ENCODE measurements at places on chromosomes 2 and 18.

- no peak for DNase-seq
Observed at GRCh38 chr18:59345556-59345955, 13.5 kb downstream of the LMAN1 start.

DNA sequence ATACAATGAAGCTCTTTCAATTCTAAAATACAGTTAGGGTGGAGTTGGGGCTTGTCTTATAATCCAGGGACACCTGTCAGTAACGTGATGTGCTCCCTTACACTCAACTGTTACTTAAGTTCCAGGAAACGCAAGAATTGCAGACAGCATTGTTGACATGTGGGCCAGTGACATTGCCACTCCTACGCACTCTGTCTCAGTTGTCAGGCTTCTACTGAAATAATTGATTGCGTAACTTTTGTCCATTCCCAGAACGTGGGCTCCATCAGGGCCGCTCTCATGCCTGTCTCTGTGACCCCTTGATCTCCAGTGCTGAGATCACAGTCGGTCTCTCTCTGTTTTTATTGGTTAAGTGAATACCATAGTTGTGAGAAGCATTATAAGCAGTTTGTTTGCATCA is 487.8 kb downstream of the GALR1 start:
- no peak for DNase-seq

DNA sequence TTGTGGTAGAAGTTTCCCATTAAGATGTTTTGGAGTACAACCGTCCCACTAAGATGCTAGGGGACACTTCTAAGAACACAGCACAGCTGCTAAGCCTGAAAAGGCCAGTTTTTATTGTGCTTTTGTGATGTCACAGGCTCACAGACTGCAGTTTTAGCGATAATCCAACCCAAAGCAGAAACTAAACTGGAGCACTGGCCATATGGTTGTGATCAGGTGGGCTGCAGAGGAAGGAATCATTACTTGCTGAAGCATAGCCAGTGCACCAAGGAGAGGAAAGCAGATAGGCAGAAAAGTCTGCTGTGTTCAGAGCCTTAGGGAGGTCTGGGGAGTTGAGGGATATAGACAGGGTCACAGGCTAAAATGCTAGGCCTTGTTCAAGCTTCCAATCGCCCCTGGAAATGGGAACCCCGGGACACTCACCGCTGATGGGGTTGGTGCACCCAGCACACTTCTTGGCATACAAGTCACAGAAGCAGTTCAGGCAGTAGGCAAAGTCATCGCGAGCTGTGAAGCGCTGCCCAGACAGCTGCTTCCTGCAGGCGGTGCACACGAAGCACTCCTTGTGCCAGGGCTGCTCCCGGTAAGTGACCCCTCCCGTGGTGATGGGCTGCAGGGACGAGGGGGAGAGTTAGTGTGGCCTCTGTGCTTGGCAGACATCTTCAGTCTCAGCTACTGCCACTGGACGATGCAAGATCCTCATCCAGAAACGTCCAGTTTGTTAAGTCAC is 25.7 kb downstream of the C2orf49 start:
- DNase-seq = no peak

DNA sequence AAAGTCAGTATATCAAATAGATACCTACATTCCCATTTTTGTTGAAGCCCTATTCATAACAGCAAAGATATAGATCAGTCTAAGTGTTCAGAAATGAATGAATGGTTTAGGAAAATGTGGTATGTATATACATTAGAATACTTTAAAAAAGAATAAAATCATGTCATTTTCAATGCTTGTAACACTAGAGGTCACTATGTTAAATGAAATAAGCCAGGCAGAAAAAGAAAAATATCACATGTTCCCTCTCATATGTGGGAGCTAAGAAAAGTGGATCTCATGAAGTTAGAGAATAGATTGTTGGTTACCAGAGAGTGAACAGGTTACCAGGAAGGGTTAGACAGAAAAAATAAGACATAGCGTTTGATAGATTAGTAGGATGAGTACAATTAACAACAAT is 1111.0 kb upstream of the SLC39A10 start:
- no peak for DNase-seq

DNA sequence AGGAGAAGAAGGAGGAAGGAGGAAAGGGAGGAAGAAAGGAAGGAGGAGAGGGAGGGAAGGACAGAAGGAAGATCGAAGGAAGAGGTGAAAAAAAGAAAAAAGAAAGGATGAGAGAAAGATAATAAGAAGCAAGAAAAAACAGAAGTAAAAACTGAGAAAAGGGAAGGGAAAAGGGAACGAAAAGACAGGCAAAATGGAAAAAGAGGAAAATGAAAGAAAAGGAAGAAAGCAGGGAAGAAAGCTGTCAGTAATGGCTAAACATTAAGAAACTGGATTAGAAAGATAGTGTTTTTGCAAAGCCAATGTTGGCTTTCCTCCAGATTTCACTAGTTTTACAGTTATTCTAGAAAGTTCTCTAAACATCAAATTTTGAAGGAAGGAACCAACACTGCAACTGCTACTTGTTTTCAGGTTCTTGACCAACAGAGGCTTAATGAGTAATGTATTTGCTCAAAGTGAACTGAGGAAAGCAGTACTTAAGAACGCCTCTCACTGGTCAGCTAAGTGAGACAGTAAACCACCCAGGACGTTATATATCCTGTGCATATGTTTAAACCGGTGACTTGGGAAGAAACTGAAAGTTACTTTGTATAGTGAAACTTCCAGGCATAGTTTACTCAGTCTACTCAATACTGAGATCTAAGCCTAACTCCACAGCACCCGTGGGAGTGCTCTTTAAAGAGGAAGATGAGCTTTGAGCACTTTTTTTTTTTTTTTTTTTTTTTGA is 286.2 kb upstream of the TRIB2 start:
- no peak for DNase-seq

DNA sequence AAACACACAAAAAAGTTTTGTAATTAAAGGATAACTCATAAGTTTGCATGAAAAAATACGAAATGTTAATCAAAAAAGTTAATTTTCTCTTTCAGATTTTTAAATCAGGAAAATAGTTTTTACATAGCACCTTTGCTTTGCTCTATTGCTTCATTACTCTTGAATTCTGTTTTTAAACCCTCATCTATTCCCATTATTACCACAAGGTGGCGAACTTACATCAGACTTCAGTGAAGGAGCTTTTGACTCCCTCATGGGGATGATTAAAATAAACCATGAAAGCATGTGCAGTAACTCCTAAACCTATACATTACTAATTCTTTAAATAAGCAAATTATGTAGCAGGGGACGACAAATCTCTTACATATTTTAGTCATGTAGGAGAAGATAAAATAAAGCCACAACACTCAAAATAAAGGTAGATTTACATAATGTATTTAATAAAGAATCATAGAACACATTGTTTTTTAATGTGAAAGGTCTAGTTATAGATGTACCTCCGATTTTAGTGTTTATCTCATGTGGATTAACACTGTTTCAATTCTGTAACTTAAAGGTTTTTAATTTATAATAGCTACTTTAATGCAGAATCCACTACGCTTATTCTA is 105.2 kb downstream of the NETO1 start:
- DNase-seq = peak; percentile 24

GRCh38 chr18:77208964-77209363 is 40.7 kb upstream of the GALR1 start:
- DNase-seq = no peak

DNA sequence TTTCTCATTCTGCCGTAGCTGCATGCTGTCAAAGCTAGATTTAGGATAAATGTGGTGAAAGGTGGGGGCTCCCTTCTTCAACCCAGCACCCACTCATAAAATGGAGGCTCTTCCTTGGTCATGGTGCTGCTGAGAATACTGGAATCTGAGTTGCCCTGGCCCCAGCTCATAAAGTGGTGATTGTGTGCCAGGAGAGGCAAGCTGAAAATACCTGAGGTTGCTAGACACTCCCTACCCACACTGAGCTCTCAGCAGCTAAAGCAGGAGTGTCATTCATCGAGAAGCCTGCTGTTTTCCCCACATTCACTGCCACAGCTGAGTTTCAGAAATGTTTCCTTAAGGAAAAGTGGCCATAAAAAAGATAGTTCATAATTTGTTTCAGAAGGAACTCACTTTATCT is 297.1 kb upstream of the RBMS1 start:
- no peak for DNase-seq

DNA sequence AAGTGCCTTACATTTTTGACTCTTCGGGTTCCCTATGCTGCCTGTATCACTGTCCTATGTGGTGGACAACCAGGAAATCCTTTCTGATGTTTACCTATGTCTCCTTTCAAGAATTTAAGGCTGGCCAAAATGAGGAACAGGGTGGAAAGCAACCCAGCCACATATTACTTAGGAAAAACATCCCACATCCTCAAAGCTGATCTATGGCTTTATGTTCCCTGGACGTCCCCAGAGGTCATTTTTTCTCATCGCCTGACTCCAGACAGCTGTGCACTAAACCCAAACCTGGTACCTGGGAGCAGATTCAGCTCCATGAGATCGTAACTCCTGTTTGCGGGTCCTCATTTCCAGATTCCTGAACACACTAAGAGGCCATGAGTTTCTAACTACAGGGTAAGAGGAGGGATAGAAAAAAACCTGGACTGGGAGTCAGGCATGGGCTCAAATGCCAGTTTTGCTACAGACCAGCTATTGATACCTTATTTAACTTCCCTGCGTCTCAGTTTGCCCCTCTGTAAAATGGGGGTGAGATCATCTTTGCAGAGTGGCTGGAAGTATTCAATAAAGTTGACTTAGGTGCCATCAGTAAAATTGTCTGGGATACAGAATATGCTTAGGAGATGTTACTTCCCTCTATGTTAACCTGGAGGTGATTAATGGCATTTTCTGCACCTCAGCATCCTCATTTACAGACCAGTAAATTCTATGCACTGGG is 70.8 kb downstream of the TNS1 start:
- DNase-seq = no peak

DNA sequence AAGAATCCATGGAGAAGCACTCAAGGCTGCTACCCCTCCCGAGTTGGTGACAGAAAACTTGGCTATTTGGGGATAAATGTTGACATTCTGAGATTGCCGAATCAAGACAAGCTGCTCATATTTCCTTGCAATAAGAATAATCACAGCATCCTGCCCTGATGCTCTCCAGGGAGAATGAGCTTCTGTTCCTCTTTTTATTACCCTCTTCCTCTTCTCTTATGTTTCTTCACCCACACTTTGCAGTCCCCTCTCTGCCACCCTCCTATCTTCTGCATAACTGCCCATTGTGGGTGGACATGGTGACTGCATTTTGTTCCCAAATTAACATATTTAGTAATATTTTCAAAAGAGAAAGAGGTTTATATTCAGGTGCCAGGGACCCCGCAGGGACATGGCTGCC is 11.9 kb upstream of the MSGN1 start:
- no peak for DNase-seq

DNA sequence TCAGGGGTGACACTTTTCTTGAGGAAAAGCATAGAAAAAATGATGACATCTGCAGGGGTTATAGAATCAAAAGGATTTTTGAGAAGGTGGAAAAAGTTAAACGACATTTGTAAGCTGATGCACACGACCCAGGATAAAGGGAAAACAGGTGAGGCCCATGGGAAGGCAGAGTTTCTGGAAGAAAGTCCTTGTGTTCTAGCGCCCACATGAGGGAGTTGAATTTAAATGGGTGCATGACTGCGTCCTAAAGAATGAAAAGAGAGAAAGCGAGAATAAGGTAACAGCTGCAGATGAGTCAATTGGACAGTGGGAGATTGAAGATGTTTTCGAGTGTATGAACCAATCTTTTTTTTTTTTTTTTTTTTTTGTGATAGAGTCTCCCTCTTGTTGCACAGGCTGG is 158.1 kb downstream of the GALR1 start:
- no peak for DNase-seq

GRCh38 chr18:63126134-63127069 is 193.2 kb downstream of the BCL2 start:
- no peak for DNase-seq

- no peak for DNase-seq
Observed at GRCh38 chr2:210309548-210310233, 5.3 kb downstream of the MYL1 start.

DNA sequence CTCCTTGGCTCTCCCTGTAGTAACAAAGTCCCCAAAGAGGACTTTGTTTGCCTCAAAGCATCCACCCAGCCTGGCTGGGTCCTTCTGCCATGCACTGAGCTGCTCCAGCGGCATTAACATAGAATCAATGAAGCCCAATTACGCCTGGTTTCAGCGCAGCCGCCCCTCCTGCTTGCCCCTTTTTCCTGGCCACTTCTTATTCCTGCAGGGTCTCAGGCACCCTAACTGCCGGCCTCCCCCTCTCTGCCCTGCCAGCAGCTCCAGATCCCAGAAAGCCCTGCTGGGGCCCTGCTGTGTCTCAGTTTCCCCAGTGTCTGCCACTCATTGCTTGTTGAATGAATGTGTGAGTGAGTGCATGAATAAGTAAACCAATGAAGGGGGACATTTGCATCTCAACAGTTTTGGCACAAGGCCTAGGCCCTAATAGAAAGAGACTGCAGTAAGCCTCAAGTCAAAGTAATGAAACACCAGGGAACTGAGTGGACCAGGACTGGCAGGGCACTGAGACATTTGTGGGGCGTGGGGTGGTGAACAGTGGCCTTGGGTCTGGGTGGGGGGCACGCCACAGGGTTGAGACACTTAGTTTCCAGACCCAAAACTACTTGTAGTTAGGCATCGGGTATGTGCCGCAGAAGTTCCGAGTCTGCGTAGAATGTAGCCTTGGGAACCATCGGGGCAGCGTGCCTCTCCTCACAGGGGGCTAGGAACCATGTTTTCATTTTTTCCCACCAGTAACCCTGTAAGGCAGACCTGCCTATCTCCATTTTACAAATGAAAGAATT is 60.6 kb downstream of the SMAD7 start:
- no peak for DNase-seq

DNA sequence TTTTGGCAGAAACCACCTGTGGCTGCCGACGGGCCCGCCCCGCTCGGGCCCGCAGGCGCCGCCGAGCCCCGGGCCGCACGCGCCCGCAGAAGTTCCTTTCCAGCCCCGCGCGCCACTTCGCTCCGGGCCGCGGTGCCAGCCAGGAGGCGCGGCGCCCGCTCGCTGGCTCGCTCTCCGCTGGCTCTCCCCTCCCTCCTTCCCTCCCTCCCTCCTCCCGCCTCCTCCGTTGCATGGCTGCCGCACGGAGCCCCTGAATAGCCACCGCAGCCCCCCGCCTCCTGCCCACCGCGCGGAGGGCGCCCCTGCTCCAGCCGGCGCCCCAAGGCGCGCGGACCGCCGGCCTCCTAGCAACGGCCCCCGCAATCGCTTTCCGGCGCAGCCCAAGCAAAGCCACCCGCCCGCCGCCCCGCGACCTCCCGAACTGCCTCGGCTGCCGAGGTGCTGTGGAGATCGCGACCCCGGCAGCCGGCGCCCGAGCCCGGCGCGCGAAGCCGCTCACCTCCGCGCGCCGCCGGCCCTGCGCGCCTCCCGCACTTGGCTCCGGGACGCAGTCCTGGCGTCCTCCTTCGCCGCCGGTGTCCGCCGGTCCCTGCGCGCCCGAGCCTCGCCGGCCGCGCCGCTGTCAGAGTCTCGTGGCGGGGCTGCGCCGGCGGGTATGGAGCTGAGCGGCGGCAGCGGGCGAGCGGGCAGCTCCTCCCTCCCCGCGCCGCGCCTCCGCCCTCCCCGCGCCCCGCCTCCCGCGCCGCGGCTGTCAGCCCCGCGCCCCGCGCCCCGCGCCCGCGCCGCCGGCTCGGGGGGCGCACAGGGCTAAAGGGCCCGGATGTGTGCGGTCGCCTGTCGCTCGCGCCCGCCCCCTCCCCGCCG is at the start of gene ZBTB7C:
TSS of gene ZBTB7C (minus strand) at position 657 of the 864 bp plus-strand sequence.
- DNase-seq = no peak

All from stromal cell of bone marrow (primary cell).